Sigmoid colon (tissue), 7 donors: ENCODE measurements at places on chromosomes 5 and 9. TPM values are rescaled to one million over a fixed set of nuclear protein-coding genes. Genes with fewer than 3 reads are reported as not detected.

DNA sequence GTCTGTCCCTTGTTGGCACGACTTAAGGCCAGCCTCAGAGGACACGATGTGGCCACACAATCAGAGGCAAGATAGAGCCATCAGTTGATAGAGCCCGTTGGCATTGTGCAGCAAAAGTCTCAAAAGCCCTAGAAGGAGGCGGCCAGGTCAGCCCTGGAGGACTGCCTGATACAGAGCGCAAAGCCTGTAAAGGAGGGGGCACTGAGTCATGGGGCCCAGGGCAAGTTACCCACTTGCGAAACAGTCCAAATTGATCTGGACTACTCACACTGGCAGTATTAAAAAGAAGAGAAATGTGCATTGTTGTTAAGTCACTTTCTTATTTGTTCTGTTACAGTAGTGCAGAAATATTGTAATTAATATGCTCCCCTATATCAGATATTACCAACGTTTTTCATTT, 51.5 kb downstream of the KLF9 start:
- DNase-seq, result no peak

- no peak for DNase-seq
Measured at GRCh38 chr9:28882529-28882928, 1309.2 kb upstream of the C9orf72 start.

DNA sequence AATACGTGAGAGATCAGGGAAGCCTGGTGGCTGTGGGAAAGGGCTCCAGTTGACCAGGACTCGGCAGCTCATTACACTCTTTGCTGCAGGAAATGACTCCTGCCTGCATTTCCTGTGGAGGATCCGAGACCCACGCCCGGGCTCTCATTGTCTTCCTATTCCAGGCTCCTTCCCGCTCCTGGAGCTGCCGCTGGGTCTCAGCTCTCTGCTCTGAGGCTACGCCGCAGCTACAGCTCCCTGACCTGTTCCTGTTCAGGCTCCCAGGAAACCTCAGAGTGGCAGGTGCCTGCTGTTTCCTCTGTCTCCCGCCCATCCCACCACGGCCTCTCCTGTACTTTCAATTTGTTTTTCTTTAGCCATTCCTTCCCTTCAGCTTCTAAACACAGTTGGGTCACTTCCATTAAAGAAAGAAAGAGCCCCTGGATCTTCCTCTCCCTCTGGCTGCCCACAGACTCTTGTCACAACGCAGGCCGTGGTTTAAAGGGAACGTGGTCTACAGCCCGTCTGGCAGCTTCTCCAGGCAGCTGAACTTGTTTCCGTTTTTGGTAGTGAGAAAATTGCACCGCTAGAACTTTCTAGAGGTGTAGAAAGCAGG, 71.5 kb downstream of the IL6ST start:
- no peak for DNase-seq

- DNase-seq, result no peak
Measured at GRCh38 chr5:35338157-35338453, 107.8 kb upstream of the PRLR start.

GRCh38 chr9:4106760-4107143, 193.1 kb downstream of the GLIS3 start:
- no peak for DNase-seq

DNA sequence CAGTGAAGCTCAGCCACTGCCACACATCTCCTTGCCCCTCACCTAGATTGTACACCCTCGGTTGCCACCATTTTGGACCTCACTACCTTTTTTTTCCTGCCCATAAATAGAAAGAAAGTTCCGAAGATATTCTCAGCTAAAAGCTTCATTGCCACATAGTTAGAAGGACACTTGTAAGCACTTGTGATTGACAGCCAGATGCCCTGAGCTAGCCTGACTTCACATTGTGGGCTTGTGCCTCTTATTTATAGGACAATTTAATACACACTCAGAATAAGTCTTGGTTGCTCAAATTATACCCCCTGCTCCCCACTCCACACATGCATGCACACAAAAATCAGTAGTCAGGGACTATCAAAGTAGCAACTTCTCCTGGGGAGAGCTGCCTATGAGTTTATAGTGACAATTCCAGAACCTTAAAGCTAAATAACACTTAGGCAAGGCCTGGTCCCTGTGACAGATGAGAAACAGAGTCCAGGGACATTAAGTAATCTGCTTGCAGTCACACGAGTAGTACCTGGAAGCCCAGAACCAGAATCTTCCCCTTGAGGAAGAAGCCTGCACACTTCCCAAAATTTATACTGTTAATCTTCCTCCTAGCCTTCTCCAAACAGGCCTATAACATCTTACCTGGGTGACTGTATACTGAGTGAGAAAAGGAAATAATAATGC, 184.8 kb downstream of the BRINP1 start:
- DNase-seq, result no peak

DNA sequence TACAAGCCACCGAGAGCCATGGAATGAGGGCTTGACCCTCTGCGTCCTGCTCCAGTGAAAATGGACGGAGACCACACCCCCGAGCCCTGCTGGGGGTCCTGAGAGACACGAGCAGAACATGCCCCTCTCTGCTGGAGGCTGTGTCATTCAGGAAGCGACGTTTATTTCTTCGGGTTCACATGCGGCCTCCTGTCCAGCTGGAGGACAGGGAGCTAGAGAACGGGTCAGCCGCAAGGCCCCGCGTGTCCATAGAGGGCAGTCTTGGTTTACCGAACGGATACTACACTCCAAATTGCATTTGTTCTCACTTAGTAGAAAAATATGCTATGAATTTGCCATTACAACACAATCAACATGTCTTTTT, 36.1 kb downstream of the MRPL36 start:
- peak; percentile 60 for DNase-seq

DNA sequence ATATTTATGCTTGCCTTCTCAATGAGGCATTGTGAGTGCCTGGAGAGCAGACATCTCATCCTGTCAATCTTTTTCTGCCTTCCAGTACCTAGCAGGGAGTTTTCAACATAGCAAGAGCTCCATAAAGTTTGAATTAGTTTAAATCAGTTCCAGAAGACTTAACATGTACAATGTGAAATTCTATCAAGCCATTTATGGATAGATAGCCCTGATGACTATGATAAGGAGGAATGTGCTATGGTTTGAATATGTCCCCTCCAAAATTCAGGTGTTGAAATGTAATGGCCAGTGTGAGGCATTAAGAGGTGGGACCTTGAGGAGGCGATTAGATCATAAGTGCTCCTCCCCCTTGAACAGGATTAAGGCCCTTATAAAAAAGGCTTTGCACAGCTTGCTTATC, 306.9 kb upstream of the SMARCA2 start:
- DNase-seq, result no peak

DNA sequence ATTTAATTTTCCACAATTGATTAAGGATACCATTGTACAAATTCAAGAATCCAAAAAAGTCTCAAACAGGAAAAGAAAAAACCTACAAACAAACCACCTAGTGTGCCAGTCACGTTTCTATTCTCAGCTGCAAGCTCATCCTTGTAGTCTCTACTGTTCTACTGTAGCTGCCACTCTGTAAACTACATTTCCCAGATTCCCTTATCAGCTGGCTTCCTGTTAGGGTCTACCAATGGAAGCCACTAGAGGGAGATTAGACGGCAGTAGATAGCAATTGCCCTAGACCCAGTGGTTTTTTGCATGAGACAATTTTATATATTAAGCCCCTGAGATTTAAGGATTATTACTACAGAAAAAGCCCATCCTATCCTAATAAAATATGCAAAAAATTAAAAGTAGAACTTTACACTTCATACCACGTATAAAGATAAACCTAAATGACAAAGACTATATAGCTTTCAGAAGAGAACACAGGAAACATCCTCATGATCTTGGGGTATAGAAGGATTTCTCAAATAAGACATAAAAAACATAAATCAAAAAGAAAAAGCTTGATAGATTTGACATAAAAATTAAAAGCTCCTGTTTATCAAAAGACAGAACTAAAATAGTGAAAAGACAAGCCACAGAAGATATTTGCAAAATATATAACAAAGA, 37.4 kb downstream of the P4HA2 start:
- no peak for DNase-seq

DNA sequence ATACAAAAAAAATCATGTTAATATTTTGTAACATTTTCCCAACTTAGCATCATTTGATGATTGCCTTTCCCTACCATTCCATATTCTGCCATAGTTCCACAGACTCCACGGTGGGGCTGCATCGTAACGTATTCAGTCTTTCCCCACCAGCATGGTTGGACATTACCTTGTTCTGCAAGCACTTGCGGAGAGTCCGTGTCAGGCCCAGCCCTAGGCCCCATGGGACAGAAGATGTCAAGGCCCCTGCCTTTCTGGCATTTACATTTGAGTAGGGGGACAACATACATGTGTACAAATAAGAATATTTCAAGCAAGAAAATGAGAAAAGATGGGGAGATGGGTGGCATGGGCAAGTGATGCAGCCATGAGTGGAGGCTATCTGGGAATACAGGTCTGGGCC, 8.2 kb upstream of the PHF2 start:
- peak; percentile 59 for DNase-seq

DNA sequence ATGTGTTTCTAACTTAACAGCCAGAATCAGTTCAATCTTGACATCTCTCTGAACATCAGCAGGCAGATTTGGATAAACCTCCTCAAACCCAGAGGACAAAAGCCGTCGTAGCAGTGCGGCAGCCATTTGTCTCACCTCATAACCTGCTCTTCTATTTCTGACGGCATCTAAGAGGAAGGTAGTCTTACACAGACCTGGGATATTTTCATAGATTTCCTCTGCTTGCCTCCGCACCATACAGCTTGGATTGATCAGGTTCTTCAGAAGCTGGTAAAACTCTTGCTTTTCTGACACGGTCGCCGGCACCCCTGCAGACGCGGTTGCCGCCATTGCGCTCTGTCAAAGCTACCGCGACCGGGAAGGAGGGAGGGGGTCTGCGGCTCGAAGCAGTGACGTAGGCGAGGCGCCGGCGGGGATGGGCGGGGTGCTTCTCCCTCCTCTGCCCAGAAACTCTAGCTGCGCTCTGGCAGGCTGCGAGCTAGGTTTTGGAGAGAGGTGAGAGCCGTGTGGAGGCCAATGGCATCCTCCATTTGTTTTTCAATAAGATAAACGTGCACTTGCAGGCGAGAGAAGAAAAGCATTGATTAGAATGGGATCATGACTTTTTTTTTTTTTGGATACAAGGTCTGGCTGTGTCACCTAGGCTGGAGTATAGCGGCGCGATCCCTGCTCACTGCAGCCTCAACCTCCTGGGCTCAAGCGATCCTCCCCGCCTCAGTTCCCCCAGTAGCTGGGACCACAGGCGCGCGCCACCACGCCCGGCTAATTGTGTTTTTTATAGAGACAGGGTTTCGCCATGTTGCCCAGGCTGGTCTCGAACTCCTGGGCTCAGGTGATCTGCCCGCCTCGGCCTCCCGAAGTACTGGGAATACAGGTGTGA, at the start of gene RANBP6:
Gene RANBP6 (minus strand): TSS at position 347 of the 880 bp plus-strand sequence. CDS start 17 bp downstream, at position 330.
- peak; percentile 95 for DNase-seq

DNA sequence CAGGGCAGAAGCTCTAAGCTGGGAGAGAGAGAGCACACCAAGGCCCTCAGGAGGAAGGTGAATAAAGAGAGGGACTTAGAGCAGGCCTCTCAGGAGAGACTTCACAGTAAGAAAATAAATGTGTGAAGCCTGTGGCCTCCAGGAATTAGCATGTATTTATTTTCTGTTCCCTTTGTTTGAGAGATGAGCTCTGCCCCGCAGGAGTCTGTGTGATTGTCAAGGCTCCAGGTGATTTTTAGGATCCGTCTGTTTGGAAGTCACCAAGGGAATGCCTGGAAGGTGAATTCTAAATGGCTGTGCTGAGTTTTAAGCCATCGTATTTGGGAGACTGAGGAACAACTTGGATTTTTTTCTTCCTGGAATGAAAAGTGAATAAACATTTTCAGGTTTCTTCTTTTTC, 108.3 kb upstream of the ICE1 start:
- no peak for DNase-seq

DNA sequence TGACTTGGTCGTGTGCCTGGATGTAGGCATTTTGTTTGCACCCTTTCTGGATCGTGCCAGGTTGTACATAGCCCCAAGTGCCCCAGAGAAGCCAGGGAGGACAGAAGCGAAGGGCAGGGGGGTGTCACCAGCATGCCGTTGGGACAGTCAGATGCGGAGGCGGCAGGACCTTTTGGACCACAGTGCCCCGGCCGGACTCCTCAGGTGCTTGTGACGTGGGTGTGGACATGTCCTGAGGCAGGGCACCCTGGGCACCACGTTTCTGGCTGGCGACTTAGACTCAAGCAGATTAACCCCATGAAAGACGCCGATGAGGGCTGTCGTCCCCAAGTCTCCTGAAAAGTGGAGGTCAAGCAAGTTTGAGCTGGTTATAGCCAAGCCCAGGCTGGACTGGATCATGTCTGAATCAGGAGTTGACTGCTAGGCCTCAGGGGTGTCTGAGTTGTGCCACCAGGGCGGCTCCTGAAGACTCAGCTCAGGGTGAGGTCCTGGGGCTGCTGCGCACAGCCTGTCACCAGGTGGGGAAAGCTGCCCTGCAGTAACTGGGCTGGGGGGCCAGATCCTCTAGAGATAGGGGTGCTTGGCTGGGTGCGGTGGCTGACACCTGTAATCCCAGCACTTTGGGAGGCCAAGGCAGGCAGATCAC, 42.0 kb downstream of the HABP4 start:
- DNase-seq, result no peak

DNA sequence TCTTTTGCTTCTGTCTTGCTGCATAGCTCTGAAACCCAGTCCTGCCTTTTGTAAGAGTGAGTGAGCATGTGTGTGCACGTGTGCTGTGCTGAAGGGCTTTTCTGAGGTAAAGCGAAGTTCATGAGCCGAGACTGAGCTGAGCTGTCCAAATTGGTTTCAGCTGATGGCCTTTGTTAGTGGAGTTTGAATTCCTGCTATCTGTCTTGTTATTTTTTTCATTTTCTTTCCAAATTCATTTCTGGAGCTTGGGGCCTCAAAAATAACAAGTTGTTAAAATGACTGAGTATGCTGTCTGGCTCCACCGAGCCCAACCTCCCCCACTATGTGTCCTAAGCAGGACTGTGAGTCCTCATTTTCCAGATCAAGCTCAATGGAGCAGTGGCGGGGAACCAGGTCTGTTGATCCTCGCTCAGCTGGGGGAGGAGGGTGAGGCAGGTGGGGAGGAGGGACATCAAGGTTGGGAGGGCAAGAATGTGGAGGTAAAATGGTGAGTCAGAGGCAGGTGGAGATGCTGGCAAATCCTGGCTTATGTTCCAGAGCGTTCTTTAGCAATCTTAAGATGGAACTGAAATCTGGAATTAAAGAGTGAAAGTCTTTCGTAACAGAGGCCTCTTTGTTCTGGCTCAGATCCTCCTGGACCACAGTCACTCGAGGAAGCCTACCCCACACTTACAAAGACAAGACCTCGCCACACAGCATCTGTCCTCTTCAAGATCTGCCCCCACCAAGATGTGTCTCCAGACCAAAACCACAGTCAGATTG, 63.9 kb downstream of the SREK1 start:
- DNase-seq, result peak; percentile 85

DNA sequence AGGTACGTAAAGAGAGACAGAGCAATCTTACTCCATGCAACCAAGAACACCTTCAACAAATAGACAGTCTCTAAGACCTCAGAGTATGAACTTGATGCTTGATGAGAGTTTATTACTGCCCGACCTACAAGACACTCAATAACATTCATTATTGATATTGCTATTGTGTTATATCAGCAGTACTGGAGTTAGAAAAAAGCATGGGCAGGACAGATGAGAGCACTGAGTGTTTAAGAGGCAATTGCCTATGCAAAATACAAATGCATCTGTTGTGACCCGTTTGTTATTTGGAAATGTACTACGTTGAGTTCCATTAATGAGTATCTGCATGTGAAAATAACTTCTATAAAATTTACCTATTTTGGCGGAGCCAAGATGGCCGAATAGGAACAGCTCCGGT, 8.1 kb upstream of the MARCOL start:
- DNase-seq, result no peak

Gene C9orf153
- polyA plus RNA-seq, result 0.09 TPM

Gene GABRA1
- not detected for polyA plus RNA-seq

Gene FOXD4L4
- not detected for polyA plus RNA-seq

Gene TTC39B
- polyA plus RNA-seq, result 7.4 TPM

Gene SLC6A19
- polyA plus RNA-seq, result 0.92 TPM

Gene GABRP
- 1.8 TPM for polyA plus RNA-seq

Gene HRH2
- 0.23 TPM for polyA plus RNA-seq

Gene DBH
- not detected for polyA plus RNA-seq
